ENCODE measurements at places on chromosomes 12 and 14.

DNA sequence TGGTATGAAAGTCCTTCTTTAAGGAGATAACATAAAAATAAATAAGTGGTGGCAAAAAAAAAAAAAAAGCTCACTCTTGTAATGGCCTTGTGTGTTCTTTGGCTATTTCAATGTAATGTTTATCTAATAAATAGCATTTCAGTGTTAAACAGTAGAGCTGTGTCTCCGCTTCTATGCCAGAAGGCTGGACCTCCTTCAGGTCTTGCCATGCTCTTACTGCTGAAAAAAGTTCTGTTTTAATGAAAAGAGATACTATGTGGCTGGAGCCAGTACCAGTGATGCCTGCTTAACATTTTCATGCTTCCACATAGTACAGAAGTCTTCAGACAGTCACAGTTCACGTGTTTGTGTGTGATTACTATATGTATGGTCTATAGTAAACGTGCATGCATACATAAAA, 74.1 kb upstream of the PRICKLE1 start:
- DNase-seq = no peak

GRCh38 chr12:52009081-52009751, 2.5 kb downstream of the TAMALIN start:
- no peak for DNase-seq

DNA sequence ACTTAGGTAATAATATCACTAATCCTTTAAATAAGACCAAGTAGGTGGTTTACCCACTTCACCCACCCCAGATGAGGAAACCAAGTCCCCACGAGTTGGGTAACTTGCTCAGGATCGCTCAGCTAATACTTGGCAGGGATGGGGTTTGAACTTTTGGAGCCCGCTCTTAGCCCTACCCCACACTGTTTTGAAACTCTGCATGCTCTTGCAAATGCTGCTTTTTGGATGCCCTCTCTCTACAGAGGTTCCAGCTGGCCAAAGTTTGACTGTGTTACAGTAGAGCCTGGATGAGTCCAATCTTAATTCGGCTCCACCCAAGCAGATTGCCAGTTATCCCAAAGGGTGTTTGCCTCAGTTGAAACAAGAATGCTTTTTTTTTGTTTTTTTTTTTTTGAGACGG, 6.8 kb downstream of the PLEKHG3 start:
- DNase-seq = no peak

DNA sequence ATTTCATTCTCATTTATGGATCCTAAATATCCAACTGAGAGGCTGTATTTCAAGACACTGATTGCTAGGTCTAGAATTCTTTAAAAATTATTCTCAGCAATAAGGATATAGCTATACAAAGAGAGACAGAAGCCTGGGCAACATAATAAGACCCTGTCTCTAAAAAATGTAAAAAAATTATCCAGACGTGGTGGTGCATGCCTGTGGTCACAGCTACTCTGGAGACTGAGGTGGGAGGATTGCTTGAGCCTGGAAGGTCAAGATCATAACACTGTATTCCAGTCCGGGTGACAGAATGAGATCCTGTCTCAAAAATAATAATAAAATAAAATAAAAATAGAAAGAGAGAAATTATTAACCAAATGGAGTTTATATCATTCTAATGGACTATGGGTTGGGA, 20.6 kb upstream of the ARID2 start:
- DNase-seq = no peak

DNA sequence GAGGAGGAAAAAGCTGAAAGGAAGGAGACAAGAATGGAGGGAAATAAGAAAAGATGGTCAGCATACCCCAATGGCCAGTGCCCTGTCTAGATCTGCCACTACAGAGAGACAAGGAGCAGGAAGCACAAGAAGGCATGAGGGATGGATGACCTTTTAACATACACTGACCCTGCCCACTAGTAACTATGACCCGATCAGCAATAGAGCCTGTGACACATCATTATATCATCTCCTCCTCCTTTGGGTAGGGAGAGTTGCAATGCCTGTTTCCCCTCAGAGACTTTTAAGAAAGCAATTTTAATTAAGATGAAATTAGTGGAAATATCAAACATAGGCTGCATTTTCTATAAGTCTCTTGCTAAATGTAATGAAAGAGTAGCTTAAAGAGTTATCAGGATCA, 4.7 kb upstream of the SLC2A13 start:
- no peak for DNase-seq

DNA sequence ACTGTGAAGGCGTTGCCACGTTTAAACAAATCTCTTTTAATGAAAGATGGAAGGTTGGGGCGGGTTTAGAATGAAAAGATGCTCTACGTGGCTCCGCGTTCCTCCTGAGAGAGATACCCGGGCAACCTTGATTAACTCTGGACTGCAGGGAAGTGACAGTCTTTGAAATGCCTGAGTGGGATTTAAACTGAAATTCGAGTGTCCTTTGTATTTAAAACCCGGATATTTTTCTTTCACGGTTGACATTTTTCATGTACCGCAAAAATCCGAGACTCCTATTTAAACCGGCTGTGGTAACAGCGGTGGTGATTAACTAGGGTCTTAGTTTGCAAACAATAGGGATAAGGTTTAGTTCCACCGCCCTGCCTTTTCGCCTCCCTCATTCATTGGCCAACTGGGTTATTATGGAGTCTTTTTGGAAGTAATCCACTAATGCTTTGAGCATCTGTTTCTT, 707 bp downstream of the G2E3 start:
- no peak for DNase-seq

DNA sequence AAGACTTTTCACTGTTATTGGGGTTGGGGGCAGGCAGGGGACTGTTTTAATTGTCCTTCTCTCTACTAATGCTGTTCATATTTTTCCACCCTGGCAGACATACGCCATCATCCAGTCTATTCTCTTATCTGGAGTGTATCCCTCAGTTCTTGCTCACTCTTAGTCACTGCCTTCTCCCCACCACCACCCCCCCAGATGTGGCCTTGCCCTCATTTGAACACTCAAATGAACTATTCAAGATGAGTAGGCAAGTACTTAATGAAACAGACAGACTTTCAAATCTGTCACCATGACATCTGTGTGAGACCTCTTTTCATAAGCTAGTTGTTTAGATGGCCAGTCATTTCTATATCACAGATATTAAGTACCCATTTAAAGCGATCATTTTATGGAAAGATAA, 10.1 kb downstream of the NUDT4 start:
- no peak for DNase-seq

DNA sequence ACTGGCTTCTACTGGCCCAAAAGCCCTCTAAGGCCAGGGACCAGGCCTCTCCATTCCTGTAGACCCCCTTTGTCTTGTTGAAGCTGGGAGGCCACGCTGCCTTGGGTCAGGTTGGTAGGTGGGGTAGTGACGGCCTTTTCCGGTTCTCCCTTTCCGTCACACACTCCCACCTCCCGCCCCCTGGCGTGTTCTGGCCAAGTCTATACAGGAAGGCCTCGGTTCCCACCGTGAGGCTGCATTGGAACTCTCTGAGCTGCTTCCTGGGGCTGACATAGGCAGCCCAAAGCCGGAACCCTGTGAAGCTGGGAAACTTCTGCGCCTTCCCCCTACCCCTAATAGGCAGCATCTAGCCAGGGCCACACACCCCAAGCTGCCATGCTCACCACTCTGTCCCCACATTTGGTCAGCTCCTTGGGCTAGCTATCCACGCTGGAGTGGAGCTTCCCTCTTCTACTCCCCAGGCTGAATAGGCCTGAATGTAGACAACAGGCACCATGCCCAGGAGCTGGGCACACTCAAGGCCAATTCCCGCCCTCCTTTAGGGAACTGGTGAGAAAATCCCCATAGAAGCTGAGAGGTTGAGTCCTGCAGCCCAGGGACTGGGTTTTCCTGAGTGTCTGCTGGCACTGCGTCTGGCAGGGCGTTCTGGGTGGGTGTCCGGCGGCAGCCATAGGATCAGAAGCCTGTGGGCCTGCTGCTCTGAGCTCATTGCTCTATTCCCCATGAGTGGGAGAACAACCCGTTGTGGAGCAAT, 35.7 kb downstream of the RIN3 start:
- no peak for DNase-seq

GRCh38 chr12:118749646-118750045, 231.7 kb upstream of the SRRM4 start:
- no peak for DNase-seq

GRCh38 chr14:64245491-64245890, 48.7 kb downstream of the ESR2 start:
- no peak for DNase-seq

GRCh38 chr12:69685810-69686209, 13.3 kb downstream of the BEST3 start:
- DNase-seq = no peak

DNA sequence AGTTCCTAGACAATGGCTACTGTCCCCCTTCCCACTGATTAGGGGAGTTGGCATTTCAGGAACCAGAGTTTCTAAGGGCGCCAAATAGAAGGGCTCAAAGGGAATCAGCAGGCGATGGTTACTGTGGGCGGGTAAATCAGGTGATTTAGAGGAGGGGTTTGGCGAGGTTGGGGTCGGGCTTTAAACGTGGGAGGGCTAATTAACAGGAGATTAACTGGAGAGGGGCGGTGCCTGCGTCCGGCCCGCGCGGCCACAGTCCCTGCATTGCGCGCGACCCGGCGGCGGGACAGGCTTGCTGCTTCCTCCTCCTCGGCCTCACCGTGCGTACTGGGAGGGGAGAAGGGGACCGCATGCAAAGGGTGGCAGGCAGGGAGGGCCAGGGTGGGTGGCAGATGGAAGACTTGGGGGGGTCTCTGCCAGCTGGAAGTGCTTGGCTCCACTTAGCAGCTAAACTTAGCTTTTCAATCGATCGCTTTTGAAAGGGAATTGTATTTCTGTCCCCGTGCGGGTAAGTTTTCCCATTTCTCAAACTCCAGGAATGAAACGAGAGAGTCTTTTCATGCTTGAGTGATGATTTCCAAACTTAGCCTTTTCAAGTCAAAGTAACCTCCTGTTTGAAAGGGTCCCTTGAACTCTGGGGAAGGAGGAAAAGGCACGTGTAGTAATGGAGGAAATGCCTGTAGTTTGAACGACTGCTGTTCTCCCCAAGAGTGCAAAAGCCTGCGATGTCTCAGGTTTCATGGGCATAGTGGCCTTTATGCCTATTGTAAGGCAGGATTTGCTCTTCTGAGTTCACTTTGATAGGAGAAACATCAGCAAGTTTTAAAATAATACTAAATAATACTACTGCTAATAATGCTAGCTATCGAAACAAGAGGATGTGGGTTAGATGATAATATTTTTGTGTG, at the start of gene MGST1:
MGST1 (plus strand) TSS at position 255 of the 908 bp plus-strand sequence. CDS start 6,608 bp downstream, outside the sequence.
- DNase-seq = no peak

- no peak for DNase-seq
These were observed 4.4 kb downstream of the VDR start for GRCh38 chr12:47900131-47901062.

Measured in CD4-positive, alpha-beta T cell treated with Interleukin-6 at 100 ng/mL for 8 hours (primary cell).